ENCODE measurements at places on chromosomes 7 and 10.

- DNase-seq: peak; percentile 21
Observed at GRCh38 chr10:15122477-15123030, 25.4 kb downstream of the RPP38 start.

DNA sequence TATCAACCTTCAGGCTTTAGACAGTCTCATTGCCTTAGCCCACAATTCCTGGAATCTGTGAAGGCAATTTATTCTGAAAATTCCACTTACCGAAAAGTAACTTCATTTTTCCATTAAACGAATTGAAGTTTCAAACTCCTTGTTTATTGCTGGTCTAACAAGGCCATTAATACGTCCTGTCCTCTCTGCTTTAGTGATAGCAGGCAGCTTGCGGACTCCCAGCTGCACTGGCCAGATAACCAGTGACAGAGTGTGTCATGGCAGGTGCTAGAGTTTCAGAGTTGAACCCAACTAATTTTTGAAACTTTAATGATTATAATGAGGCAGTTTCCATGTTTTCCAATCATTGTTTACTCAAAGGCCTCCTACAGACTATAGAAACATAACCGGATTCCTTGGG, 31.1 kb downstream of the LOXL4 start:
- no peak for DNase-seq

GRCh38 chr10:77609781-77610272, 27.8 kb downstream of the KCNMA1 start:
- DNase-seq: no peak

- no peak for DNase-seq
Observed at GRCh38 chr10:13815756-13816155, 229.0 kb downstream of the PRPF18 start.

DNA sequence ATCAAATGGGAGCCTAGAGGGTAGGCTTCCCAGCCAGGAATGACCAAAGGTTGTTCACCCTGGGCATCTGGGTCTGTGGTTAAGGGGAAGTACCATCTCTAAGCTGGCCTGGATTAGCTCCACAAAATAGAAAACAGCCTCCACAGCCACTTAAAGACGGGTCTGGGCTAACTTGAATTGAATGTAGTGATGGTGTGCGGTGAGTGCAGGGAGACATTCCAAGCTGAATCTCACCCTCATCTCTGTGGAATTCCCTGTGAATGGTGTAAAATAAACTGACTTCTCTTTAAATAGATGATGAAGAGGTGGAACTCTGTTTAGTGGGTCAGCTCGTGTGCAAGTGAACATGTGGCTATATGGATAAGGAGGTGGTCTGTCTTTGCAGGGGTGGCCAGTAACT, 251.0 kb downstream of the DYNC1I1 start:
- DNase-seq: no peak

DNA sequence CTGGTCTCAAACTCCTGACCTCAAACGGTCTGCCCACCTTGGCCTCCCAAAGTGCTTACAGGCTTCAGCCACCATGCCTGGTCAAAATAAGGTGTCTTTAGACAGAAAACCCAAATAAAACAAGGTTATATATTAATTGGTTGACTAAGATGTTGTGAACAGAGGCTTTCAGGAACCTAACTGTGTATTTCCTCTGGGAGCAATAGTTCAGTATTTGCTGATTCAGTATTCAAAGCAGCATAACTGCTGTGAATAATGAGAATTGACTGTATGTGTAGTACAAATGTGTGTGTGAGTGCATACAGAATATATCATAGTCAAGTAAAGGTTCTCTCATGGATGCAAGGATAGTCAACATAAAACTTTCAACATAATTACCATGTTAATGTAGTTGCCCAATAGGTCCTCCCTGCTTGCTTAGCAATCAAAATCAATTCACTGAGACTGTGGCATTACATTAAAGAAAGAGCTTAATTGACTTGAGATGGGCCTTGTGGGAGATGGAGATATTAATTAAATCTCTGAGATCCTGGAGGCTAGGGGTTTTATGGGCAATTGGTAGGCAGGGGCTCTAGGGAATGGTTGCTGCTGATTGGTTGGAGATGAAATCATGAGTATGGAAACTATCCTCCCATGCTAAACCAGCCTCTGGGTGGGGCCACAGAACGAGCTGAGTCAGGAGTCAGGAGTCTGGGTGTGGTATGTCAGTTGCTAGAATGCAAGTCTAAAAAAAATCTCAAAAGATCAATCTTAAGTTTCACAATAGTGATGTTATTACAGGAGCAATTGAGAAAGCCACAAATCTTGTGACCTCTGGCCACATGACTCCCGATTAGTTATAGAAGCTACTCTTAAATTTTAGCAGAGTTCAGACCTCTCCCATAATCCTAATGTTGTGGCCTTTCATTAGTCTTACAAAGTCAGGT, 162.7 kb downstream of the AKR1D1 start:
- no peak for DNase-seq

- DNase-seq: no peak
Observed at GRCh38 chr10:77602913-77603533, 34.6 kb downstream of the KCNMA1 start.

DNA sequence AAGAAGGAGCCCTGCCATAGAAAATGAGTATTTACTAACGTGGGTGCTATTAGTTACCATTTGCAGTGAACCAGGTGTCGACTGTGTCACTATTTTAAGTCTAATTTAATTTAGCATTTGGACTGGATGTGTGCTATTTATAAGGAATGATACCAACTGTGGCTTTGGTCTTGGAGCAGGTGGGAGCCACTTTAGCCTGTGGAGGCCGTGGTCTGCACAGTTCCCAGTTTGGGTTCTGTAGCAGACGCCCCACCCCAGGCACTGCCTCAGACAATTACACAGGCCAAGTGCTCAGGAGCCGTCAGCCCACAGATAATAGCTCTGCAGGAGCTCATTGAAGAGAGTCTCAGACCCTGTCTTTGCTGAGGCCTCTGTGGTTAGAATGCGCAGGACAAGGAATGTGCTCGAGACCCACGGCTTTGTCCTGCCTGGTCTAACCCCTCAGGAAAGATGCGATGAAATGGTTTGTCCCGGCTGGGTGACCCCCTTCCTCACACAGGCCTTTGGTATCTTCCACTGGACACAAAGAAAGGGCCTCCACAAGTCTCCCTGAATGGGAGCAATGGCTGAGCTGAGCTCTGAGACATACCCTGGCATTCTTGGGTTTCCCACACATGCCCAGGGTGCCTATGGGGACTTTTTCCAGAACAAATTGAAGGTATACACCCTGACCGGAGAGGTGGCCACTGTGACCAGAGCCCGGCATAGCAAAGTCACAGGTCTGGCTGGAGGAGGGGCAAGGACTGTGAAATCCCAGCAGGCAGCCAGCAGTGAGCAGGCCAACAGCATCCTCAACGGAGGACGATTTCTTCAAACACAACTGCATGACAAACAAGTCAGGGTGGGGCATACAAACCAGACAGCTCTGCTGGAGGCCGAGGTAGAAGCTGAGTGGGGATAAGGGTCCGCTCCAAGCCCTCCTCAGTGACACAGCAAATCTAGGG, 251.2 kb downstream of the ARHGAP12 start:
- DNase-seq: no peak
